Stimulated activated CD8-positive, alpha-beta memory T cell treated with anti-CD3 and anti-CD28 coated beads, Interleukin-7, amount 100 ng/mL, for 48 hours (primary cell): ENCODE measurements at places on chromosomes 2 and 18.

- peak; percentile 80 for DNase-seq
Measured at GRCh38 chr2:8678731-8679566, 2.9 kb upstream of the ID2 start.

DNA sequence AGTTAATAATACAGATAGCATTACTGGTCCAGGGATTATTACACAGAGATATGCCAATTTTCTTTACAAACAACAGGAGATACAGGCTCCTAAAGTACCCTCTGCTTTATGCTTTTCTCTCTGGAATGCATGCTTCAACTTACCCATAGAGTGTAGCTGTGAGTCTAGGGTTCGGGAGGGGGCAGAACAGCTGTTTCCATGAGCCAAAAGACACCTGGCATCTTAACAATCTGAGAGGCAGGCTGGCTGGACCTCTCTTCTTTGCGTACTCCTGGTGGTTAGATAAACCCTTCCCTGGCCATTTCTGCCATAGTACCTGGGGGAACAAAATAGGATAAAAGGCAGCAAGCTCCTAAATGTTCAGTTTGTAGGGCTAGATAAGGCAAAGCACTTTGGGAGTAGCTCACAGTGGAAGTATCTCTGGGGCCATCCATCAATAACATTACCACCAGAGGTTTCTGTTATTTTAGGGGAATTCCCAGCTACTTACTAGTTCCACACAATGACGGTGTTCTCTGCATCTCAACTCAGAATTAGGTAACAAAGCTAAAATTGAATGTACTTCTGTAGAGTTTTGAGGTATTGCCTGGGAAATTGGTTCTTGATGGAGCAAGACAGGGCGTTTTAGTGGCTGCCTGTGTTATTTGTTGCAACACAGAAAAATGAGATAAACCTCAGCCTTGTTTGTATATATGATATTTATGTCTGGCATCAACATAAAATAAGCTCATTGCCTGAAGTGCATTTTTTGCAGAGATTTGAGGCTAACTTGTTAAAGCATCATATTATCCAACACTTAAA, 6.2 kb upstream of the CCDC85A start:
- no peak for DNase-seq

- DNase-seq, result no peak
Measured at GRCh38 chr2:63692002-63692606, 103.3 kb downstream of the MDH1 start.

DNA sequence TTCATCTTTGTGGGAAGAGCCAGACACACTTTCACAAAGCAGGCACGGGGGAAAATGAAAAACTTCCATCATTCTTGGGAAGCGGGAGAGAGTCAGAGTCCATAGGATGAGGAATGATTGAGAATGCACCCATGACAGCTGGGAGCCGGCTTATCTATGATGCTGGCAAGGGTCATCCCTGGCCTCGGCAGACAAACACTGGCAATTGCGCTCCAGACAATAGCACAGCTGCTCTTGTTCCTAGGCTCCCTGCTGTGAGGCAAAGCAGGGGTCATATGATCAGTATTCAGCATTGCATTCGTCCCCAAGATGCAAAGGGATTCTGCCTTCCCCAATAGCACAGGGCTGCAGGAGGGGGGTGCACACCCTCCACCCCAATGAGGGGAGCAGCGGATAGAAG, 33.0 kb downstream of the CYRIA start:
- DNase-seq, result no peak

DNA sequence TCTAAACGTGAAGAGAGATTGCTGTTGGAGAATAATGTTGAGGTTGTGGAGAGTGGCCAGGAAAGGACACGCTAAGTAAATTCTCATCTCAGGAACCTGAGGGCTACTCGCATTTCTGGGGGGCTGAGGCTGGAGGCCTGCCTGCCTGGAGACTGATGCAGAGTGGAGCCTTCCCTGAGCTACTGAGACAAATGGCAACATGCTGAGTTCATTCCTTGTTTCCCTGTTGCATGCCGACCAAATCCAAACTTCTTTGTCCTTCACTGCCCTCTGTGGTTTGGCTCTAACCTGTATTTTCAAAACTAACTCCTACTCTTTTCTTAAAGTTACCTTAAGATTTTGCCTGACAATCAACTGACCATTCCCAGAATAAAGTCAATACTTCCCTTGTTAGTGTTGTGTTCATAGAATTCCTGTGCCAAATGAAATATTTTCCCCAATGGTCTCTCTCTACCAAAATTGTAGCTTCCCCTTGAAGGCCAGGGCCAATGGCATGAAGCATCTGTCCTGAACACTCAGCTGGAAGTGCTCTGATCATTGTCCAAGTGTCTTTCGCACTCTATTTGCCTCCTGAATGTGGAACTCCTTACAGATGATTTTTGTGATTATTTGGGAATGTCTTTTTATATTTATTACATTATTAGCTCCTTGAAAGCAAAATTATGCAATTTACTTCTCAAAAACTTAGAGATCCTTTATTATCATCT, 1085.6 kb downstream of the SOCS6 start:
- no peak for DNase-seq

GRCh38 chr2:68905116-68905515, 33.9 kb upstream of the BMP10 start:
- no peak for DNase-seq

- no peak for DNase-seq
Measured at GRCh38 chr2:56299171-56299691, 115.4 kb downstream of the CCDC85A start.

- DNase-seq, result no peak
Measured at GRCh38 chr2:42021464-42021863, 26.4 kb upstream of the PKDCC start.

GRCh38 chr2:182606728-182607681, 109.1 kb upstream of the DNAJC10 start:
- no peak for DNase-seq

DNA sequence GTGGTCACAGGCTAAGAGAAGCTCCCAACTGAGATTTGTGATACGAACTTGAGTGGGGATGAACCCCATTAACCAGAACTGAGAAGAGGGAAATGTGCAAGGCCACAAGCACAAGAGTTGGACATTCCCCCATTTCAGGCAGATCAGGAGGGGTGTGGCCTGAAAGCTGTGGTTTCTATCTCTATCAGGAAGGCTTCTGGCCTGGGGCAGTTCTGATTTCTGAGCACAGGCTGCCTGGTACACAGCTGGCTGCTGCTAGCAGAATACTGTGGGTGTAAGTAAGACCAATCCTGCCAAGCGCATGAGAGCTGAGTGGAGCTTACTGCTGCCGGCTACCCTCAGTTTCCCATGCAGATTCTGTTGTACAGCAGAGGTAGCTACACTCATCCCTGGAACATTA, 484.6 kb downstream of the SATB2 start:
- no peak for DNase-seq

DNA sequence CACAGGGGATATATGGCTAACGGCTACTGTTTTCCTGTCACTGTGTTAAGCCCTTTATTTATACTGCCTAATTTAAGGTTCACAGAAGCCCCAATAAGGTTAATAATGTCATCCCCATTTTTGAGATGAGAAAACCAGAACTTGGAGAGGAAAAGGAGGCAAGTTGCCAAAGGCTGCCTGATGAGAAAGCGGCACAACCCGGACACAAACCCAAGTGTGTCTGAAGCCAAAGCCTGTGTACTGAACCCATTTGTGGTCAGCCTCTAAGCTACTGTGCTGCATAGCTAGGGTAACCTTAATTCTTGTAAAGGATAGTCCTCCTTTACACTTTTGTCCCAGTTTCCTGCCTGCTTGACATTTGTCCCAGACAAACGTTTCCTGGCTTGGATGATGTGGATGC, 954.7 kb upstream of the FANCL start:
- no peak for DNase-seq

DNA sequence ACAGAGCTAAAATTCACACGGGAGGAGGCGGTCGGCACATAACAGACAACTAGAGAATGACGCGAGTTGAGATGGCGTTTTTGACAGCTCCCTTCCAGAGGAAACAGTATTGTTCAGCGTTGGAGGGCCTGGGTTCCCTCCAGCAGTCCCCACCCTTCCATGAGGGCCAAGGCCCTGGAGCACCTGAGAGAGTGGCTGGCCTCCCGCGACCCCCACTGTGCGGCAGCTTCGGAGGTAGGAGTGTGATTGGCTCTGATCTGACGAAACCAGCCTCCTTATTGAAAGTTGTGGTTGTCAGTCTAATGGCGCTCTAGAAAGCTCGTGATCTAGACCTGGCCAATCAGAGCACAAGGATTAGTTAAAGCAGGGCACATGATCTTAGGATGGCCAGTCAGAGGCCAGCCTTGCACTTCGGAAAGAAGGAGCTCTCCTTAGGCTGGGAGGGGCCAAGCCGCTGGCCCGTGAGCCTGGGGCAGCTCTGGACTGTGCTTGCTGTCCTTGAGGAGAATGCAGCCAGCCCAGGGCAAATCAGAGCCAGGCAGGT, 104.5 kb upstream of the CELF4 start:
- DNase-seq, result no peak

- no peak for DNase-seq
Measured at GRCh38 chr2:151716721-151717120, 17.6 kb downstream of the NEB start.

- DNase-seq, result no peak
Measured at GRCh38 chr2:172374318-172375240, 52.8 kb upstream of the ITGA6 start.

DNA sequence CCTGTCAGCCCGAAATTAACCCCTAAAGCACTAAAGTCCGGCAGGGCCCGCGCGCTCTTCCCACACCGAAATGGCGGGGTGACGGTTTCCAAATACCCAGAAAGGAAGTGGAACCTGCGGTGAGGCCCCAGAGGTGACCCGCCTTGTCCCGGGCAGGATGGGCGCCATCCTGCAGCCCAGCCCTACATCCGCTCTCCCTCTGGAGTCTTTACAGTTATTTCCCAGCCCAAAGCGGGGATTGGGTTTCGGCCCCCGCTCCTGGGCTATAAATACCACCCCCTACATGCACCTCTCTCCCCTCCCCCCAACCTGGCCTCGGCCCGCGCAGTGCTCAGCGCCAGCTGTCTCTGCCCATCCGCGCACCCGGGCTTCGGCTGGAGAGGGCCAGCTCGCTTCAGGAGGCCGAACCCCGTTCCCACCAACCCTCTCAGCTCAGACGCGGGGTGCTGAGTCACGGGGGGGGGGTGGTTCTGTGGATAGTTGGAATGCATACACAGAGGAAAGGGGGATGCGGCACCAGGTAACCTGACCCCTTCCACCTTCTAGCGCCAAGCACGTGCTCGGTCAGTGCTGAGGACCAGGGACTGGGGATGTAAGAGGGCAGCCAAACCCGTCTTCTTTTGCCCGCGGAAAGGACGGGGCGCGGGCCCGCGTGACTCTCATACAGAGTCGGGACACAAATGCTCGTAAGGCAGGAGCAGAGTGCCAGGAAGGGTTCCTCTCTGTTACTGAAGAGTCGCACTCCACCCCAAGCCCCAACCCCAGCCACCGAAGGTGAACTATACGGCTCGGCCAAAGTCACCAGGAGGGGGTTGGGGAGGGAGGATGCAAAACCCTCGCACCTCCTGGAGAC, at the start of gene TUBA4B:
Gene TUBA4B (plus strand): TSS at position 344 of the 853 bp plus-strand sequence. CDS start 165 bp downstream, at position 509.
- DNase-seq, result no peak

- DNase-seq, result no peak
Measured at GRCh38 chr2:126888046-126888445, 10.6 kb upstream of the TEX51 start.

DNA sequence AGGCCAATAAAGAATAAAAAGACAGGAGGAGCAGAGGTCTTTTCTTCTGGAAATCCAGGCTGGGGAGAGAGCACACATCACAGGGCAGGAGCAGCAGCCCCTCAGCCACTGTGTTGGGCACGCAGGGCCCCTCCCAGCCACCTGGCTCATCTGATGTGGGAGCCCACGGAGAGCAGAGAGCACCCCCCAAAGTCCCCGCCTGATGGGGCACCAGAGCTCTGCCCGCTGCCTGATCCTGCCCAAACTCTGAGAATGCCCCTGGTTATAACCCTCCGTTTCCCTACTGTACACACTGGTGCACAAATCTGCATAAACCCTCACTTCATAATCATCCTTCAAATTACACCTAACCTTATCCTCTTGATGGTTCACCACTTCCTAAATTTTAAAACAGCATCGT, 111.3 kb downstream of the HDAC4 start:
- DNase-seq, result no peak

DNA sequence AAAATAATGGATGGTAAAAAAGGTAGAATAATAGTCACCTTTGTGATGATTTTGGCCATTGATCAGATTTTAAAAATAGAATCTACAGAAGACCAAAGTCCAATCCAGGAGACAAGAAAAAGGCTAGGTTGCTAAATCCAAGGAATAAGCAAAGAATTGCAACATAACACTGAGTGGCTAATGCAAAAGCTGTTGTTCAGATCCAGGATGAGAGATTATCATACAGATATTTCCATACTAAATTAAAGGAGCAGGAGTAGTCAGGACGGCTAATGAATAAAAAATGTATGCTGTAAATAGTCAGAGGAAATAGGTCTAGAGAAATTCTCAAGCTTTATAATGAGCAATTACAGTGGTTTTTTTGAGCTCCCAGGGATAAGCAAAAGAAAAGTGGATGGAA, 745.9 kb upstream of the ACVR2A start:
- no peak for DNase-seq

GRCh38 chr2:222819722-222820333, 41.0 kb upstream of the ACSL3 start:
- no peak for DNase-seq

GRCh38 chr2:64859312-64860212, 129.6 kb upstream of the SLC1A4 start:
- DNase-seq, result no peak

GRCh38 chr18:3248658-3249359, 1.2 kb downstream of the MYL12A start:
- DNase-seq, result no peak

- DNase-seq, result no peak
Measured at GRCh38 chr2:145631561-145631960, 1111.6 kb upstream of the ZEB2 start.

- DNase-seq, result no peak
Measured at GRCh38 chr2:25420820-25421237, 79.1 kb upstream of the DNMT3A start.

DNA sequence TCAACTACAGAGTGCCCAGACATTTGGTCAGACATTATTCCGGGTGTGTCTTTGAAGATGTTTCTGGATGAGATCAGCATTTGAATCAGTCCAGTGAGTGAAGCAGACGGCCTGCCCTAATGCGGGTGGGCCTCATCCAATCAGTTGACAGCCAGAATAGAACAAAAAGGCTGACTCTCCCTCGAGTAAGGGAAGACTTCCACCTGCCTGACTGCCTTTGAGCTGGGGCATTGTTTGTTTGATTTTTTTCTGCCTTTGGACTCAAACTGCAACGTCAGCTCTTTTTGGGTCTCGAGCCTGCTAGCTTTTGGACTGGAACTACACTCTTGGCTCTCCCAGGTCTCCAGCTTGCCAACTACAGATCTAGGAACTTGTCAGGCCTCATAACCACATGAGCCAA, 111.7 kb upstream of the AGAP1 start:
- DNase-seq, result no peak

DNA sequence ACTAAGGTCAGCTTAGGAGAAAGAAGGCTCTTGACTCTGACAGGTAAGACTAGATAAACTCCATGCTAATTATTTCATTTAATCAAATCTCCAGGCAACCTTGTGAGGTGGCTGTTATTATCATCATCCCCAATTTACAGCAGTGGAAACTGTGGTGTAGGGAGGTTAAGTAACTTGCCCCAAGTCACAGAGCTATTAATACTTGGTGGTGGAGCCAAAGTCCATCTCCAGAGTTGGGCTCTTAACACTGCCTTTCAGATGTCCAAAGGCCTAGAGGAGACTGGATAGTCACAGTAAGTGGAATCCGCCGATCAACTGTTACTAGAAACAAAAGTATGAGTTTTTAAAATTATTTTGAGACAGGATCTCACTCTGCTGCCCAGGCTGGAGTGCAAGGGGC, 46.6 kb upstream of the SP3 start:
- no peak for DNase-seq
